Endodermal cell (in vitro differentiated cells): ENCODE measurements at places on chromosomes 3 and 15. TPM values are rescaled to one million over a fixed set of nuclear protein-coding genes. Genes with fewer than 3 reads are reported as not detected.
A peak's percentile ranks its signal among the peaks of the same experiment; 100 is the strongest.

DNA sequence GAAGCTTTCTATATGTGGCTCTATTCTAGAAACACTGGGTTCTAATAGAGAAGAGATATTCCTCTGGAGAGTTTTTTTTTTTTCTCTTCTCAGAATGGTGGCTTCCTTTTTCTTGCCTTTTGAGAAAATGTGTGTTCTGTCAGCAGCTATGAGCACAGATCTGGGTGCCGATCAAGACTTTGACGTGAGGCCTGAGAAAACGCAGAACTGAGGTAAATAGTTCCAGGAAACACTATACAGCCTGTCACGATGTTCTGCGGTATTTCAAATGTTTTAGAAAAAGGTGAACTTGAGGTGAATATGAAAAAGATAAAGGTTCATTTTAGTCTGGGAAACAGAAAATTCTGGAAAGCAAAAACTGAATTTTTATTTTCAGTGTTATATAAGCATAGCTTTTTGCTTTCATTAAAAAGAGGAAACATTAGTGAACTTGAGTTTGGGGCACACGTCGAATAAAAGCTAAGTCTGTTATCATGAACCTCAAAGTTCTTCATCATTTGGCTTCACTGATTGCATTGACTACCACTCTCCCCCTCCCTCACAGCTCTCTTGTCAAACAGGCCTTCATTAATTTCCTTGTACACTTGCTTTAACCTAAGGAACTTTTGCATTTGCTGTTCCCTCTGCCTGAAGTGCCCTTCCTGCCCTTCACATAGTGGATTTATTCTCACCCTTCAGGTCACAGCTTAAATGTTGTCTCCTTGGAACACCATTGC, 265.1 kb downstream of the NFKBIZ start:
- no peak overlapping the region for H3K4me3 ChIP-seq
- H3K27ac ChIP-seq, result no peak overlapping the region
- no peaks in the 10 kb centered on the region for H3K36me3 ChIP-seq
- DNase-seq, result no peak
- H3K27me3 ChIP-seq, result no peaks in the 10 kb centered on the region

The IL12A gene
- total RNA-seq, result not detected in 3 replicates

The EEFSEC gene
- 11.5 to 15.8 TPM (median 15.3 TPM) in 3 replicates for total RNA-seq

The VGLL3 gene
- total RNA-seq, result 0.16 to 0.59 TPM (median 0.44 TPM) in 3 replicates

DNA sequence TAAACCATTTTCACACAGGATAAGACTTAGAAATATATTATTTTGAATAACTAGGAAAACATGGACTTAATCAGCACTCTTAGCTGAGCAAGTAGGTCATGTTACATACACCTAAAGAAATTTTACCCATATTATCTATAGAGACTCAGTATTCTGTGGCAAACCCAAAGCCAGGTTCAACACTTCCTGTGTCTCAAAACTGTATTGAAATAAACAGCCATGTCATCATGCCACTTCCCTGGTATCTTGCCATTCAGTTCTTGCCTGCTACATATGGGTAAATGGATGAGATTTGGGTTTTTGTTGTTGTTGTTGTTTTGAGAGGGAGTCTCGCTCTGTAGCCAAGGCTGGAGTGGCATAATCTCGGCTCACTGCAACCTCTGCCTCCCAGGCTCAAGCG, 141.5 kb upstream of the PLXND1 start:
- no peaks in the 10 kb centered on the region for H3K4me1 ChIP-seq
- no peak overlapping the region for H3K4me3 ChIP-seq
- DNase-seq, result no peak
- H3K27ac ChIP-seq, result no peak overlapping the region
- no peaks in the 10 kb centered on the region for H3K36me3 ChIP-seq
- H3K27me3 ChIP-seq, result no peaks in the 10 kb centered on the region

- H3K4me3 ChIP-seq, result no peak overlapping the region
- DNase-seq, result no peak
- H3K27ac ChIP-seq, result no peak overlapping the region
- H3K4me1 ChIP-seq, result no peaks in the 10 kb centered on the region
- H3K27me3 ChIP-seq, result no peaks in the 10 kb centered on the region
- no peaks in the 10 kb centered on the region for H3K36me3 ChIP-seq
Measured at GRCh38 chr15:83720468-83720867, 66.5 kb downstream of the ADAMTSL3 start.

DNA sequence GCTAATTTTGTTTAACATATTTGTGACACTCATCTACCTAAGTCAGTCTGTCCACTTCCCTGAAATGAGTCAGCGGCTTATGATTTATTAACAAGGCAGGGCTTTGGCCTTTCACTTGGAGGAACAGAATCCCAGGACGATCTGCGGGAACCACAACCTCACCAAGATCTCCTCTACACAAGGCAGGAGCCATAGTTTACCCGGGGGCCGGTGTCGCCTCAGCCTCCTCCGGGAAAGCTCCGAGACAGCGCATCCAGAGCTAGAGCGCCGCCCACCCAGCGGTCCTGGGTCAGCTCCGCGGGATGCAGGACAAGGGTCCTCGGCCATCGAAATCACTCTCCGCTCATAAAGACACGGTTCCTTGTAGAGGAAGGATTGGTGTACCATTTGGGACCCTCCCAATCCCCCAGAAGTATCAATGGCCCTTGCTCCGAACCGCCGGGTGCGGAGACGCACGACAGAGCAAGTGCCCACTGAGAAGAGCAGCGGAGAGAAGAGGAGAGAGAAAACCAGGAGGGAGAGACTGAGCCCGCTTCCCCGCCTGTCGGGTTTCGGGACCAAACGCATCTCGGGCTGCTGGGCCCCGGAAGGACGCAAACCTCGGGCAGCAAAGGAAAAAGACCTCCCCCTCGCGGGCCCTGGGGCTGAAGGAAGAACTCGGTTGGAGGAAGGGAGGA, 13.1 kb upstream of the ALCAM start:
- no peak overlapping the region for H3K27ac ChIP-seq
- H3K36me3 ChIP-seq, result no peaks in the 10 kb centered on the region
- no peaks in the 10 kb centered on the region for H3K4me1 ChIP-seq
- peak; percentile 84 for DNase-seq
- peak overlapping the region; percentile 73 for H3K4me3 ChIP-seq

GRCh38 chr3:157865352-157866000, 240.7 kb downstream of the SHOX2 start:
- H3K4me3 ChIP-seq, result no peak overlapping the region
- no peaks in the 10 kb centered on the region for H3K36me3 ChIP-seq

The OR5H15 gene
- total RNA-seq, result not detected in 2 replicates

The CPLX3 gene
- not detected in 2 replicates for total RNA-seq
